ENCODE measurements at places on chromosomes 2 and 18.

DNA sequence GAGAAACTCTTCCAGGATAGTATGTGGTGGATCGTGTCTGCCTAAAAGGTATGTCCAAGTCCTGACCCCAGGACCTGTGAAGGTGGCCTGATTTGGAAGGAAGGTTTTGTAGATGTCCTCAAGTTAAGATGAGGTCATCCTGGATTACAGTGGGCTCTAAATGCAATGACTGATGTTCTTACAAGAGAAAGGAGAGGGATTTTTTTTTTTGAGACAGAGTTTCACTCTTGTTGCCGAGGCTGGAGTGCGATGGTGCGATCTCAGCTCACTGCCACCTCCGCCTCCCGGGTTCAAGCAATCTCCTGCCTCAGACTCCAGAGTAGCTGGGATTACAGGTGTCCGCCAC lies 19.9 kb downstream of the MBP start:
- no peak for DNase-seq

GRCh38 chr2:179250848-179251504 lies 13.7 kb downstream of the SESTD1 start:
- DNase-seq: no peak

DNA sequence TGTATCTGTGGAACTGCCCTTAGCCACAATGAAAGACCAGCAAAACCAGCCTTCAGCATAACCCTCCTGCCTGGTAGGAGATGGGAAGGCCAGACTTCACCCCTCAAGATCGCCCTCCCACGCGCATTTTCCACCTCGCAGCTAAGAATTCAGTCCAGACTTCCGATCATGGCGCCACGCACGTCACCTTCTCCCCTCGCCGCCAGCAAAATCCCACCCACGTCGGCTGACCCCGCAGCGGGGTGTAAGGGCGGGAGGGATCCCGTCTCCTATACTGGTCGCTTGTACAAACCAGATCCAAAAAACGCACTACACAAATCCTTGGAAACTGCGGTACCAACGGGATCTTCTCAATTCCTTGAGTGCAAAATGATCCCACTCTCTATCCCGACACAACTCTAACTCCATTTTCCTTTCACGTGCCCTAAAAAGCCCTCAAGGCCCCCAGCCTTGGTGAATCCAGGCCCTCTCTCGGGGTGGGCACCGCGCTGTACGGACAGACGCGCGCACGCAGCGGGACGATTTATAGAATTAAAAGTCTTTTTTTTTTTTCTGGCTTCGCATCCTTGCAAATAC lies 1.0 kb upstream of the BMPR2 start:
- DNase-seq: peak; percentile 68

- DNase-seq: no peak
Observed at GRCh38 chr18:29749704-29750103, 1292.8 kb downstream of the DSC3 start.

DNA sequence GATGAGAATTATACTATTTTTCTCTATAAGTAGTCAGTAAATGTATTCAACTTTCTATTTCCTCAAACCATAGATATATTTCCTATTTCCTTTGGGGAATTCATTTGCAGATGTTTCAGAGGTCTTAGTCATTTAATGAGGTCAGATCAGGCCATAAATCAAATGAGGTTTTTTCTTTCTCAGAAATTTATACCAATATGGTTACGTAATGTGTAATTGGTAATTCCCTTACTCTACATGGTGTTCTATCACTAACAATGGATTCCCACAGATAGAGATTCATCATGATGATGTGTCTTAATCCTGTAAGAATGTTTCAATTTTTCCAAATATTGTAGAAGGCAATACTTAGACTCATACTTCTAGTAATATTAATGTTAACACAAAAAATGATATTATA lies 108.0 kb downstream of the DPP4 start:
- DNase-seq: no peak

DNA sequence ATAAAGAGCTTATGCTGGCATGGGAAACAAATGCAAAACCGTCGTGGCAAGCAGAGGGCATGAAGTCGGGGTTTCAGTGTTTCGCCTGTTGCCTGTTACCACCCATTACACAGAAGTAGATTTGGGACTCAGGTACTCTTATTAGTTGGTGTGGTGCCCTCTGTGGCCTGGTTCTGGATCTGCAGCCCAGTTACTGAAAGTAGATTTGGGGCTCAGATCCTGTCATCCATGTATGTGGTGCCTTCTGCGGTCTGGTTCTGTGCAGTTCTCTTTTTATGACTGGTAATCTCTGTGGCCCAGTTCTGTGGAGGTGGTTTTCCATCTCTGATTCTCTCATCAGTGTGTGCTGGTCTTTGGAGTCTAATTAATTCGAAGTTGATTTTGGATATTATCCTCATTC lies 45.2 kb downstream of the ADNP2 start:
- DNase-seq: no peak

DNA sequence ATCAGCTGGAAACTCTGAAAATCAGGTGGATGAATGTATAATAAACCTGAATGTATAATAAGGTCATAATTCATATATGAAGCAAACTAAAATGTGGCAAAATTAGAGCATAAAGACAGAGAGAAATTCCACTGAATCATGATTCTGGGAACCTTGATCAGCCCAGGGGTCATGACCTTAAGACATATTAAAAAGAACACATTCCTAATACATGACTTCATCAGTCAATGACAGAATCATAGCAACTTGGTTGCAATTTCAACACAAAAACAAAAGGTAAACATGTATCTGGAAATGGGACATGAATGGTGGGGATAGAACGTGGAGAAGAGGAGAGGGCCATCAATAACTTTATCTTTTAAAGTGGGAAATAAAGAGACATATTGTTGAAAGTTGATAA lies 17.6 kb downstream of the AFF3 start:
- DNase-seq: no peak

GRCh38 chr2:3300224-3300995 lies 77.2 kb downstream of the EIPR1 start:
- DNase-seq: peak; percentile 31

DNA sequence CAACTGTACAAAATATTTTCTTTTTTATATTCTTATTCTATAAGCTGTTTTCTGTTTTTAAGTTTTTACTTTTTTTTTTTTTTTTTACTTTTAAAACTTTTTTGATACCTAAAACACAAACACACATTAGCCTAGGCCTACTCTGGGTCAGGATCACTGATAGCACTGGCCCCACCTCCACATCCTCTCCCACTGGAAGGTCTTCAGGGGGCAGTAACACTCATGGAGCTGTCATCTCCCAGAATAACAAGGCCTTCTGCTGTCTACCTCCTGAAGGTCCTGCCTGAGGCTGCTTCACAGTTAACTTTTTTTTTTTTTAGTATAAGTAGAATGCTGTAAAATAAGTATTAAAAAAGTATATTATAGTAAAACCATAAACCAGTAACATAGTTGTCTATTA lies 415.1 kb downstream of the PTPRM start:
- DNase-seq: no peak

- no peak for DNase-seq
Observed at GRCh38 chr2:3257166-3257565, 120.5 kb downstream of the EIPR1 start.

GRCh38 chr2:178152033-178152432 lies 39.8 kb downstream of the RBM45 start:
- no peak for DNase-seq

GRCh38 chr2:109322111-109322510 lies 193.1 kb downstream of the SH3RF3 start:
- DNase-seq: peak; percentile 70

- no peak for DNase-seq
Observed at GRCh38 chr2:160223560-160223959, 23.5 kb upstream of the ITGB6 start.

DNA sequence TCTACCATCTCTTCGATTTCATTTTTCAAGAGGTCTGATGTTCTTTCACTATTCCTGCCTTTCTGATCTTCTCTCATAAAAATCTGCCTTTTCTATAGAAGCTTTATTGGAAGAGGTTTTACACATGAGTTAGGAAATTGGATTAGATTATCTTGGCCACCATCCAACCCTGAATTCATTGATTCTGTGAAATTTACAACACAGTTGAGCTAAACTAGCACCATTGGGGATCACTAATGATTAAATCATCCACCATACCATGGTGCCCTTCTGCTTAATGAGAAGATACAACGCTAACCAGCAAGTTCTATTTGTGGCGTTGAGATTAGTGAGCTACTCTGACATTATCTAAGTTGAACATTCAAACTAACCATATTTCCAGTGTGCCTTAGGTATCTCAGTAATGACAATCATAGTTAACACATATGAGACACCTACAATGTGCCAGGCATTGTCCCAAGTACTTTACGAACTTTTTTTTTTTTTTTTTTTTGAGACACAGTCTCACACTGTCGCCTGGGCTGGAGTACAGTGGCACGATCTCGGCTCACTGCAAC lies 17.3 kb upstream of the LBH start:
- no peak for DNase-seq

DNA sequence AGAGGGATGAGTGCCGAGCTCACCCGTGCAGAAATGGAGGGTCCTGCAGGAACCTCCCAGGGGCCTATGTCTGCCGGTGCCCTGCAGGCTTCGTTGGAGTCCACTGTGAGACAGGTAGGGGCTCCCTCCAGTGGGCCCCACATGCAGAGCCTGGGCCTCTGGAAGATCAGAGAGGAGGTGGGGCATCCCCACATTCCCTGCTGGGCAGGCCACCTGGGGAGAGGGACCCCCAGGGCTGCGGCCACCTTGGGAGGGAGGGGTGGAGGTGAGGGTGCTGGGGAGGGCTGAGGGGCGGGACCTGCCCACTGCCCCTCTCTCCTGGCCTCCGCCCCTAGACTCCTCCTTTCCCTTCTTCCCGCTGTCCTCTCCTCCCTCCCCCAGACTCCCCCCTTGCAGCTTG lies 38.5 kb downstream of the MTERF4 start:
- DNase-seq: peak; percentile 46

- DNase-seq: no peak
Observed at GRCh38 chr18:48215876-48216638, 193.1 kb downstream of the ZBTB7C start.

DNA sequence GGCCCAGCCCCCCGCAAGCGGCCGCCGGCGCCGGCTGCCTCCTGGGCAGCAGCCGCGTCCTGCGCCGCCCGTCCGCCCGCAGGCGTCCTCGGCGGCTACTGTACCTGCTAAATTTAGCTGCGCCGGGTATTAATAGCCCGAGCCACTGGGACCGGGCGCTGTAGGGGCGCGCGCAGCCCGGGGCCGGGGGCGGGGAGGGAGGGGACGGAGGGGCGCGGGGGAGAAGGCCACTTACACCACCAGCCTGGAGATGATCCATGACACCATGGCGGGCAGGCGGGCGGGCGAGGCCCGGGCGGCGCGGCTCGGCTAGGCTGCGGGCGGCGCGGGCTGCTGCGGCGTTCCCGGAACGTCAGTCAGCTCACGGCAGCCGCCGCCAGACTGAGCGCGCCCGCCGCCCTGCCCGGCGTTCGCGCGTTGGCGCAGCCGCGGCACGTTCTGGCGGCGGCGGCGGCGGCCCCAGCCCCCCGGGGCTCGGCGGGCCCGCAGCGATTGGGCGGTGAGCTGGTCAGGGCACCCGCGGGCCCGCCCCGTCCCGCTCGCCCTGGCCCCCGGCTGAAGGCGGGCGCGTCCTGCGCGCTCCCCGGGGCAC lies at the start of gene REEP1:
REEP1 (minus strand) TSS at position 383 of the 592 bp plus-strand sequence; CDS start at position 267, 116 bp downstream.
- DNase-seq: no peak

- DNase-seq: no peak
Observed at GRCh38 chr18:57901825-57902589, 98.9 kb upstream of the ATP8B1 start.

GRCh38 chr2:167134381-167135072 lies 246.2 kb downstream of the XIRP2 start:
- no peak for DNase-seq

- peak; percentile 61 for DNase-seq
Observed at GRCh38 chr2:10688921-10689807, 611 bp downstream of the NOL10 start.

GRCh38 chr2:208034503-208035140 lies 9.3 kb upstream of the PLEKHM3 start:
- DNase-seq: no peak

- no peak for DNase-seq
Observed at GRCh38 chr2:96739076-96739632, 710 bp downstream of the LMAN2L start.

DNA sequence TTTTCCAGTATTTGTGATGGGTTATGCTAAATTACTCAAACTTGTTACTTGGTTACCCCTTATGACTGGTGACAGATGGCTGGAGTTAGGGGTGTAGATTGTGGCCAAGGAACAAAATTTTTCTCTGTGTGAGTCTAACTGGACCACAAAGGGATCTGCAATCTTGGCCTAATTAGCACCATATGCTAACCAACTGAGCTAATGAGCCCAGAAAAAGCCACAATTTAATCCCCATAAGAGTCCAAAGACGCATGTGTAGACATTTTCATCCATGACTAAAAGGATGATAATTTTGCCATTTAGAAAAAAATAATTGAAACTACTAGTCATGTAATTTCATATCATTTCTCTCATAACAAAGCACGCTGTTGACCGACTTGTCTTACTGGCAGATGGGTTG lies 151.2 kb downstream of the ABCA12 start:
- no peak for DNase-seq

DNA sequence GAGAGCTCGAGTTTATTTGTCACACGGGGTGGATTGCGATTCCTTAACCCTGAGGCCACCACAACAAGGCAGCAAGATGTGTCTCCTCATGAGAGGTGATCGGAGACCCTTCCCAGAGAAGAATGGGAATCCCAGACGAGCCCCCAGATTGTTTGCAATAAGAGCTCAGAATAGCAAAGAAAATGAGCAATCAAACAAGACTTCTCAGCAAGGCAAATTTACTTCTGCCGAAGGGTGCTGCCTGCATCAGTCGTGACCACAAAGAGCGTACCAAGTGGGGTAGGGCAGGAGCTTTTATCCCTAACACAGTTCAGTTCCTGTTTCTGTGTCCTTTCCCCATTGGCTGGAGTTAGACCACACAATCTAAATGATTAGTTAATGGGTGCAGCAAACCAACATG lies 237.5 kb upstream of the SYT4 start:
- DNase-seq: no peak

DNA sequence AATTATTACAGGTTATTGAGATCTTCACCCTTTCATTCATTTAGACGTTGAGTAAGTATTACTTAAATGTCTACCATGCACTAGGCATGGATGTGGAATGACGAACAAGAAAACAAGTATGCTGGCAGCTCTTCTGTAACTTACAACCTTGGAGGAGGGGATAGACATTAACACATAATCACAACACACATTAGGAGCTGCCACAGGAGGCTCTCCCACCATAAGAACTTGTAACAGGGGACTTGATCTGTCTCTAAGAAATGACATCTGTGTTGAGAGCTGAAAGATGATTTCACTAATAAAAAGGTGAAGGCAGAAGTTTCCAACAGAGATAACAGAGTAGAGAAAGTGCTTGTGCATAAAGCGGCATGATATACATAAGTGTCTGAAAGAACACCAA lies 384.7 kb upstream of the ZEB2 start:
- DNase-seq: no peak

DNA sequence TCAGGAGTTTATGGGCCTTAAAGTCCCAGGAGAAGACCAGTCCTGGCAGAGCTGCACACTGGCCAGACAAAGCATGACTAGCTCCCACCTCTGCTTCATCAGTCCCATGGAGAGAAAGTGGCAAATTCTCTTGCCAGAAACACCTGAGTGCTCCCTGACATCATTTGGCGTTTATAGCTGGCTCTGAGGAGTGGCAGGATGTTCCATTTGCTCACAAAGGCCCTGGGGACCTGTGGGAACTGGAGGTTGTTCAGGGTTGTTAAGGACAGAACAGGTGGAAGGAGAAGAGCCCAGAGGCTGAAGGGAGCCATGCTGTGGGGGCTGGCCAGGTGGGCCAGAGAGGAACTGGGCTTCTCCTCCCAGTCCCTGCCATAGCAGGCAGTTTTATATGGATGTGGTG lies 56.1 kb downstream of the RPL37A start:
- DNase-seq: no peak

GRCh38 chr18:24841536-24841935 lies 381.1 kb downstream of the HRH4 start:
- DNase-seq: no peak

Measured in lower lobe of right lung (tissue), 2 donors.